Activated CD4-positive, alpha-beta memory T cell treated with anti-CD3 and anti-CD28 coated beads, Interleukin-2, amount 10 ng/mL, durations not matched to agents 7 days and 5 days (primary cell): ENCODE measurements at places on chromosomes 12 and 14.
A peak's percentile ranks its signal among the peaks of the same experiment; 100 is the strongest.

DNA sequence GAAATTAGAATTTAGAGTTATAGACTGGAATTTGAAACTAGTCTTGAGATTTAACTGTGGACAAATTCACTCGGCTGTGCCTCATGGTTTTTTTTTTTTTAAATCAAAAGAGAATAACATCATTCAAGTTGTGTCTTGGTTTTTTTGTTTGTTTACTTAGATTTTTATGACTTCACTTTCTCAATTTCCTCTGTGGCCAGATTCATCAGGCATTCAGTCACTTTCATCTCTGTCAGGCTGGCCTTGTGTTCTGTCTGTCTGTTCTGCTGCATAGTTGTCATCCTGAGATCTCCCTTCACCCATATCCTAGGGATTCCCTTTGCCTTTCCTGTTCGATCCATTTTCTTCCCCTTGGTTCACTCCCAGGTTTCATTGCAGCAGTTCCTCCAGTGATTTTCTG is 10.0 kb downstream of the MARK3 start:
- no peak for DNase-seq
- no peaks in the 10 kb centered on the region for H3K27me3 ChIP-seq
- no peaks in the 10 kb centered on the region for H3K36me3 ChIP-seq
- H3K4me1 ChIP-seq: peaks cover 48% of the 10 kb centered on the region

DNA sequence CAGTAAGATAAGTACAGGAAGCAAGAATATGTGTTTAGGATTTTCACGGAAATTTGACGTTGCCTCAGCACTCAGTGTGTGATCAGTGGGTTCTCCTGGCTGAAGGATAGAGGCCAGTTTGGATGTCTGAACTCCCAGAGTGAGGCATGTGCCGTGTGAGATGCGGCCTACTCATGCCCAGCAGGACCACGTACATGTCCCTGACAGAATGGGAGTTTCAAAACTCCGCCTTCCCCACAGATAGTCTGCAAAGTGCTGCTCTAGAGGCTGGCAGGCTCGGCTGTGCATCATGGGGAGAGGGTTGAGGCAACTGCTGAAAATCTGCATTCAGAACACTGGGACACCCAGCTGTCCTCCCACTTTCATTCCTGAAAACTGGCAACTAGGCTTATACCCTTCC is 58.3 kb downstream of the NINJ2 start:
- no peaks in the 10 kb centered on the region for H3K27me3 ChIP-seq
- H3K36me3 ChIP-seq: no peaks in the 10 kb centered on the region
- DNase-seq: no peak
- H3K4me1 ChIP-seq: peaks cover 31% of the 10 kb centered on the region
- H3K4me3 ChIP-seq: no peak overlapping the region

DNA sequence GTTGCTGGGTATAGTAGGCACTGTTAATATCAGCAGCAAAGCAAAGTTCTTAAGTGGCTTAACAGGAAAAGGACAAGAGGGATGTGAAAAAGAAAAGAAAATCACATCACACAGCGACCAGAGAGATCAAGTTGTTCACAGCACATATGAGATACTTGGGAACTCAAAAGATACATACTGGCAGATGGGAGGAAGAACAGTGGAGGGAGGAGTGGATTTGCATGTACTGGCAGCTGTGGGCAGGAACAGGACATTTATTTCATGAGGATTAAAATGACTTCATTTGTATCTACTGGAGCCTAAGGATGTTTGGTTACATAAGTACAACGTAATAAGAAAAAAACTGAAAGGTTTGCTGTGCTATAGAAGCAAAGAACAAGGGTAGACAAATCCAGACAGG is 136.5 kb upstream of the IFNG-AS1 start:
- no peak overlapping the region for H3K4me3 ChIP-seq
- H3K27me3 ChIP-seq: no peaks in the 10 kb centered on the region
- no peak for DNase-seq
- H3K36me3 ChIP-seq: no peaks in the 10 kb centered on the region
- no peak overlapping the region for H3K27ac ChIP-seq
- H3K4me1 ChIP-seq: no peaks in the 10 kb centered on the region

DNA sequence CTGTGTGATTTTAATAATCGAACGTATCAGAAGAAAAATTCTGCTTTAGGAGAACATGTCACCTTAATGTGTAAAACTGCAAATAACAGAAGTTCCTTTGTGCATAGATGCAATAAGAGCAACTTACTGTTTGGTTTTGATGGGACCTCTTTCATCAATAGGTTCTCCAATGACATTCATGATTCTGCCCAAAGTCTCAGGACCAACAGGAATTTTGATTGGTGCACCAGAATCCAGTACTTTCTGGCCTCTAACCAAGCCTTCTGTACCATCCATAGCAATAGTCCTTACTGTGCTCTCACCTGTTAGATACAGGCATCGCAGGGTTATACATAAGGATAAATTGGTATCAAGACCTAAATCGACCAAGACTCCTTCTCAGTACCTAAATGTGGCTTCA is 1.1 kb downstream of the ATP5F1B start:
- H3K27me3 ChIP-seq: no peaks in the 10 kb centered on the region
- peaks cover 51% of the 10 kb centered on the region for H3K36me3 ChIP-seq
- no peak for DNase-seq
- H3K27ac ChIP-seq: peak overlapping the region; percentile 95
- H3K4me1 ChIP-seq: peaks cover 42% of the 10 kb centered on the region

DNA sequence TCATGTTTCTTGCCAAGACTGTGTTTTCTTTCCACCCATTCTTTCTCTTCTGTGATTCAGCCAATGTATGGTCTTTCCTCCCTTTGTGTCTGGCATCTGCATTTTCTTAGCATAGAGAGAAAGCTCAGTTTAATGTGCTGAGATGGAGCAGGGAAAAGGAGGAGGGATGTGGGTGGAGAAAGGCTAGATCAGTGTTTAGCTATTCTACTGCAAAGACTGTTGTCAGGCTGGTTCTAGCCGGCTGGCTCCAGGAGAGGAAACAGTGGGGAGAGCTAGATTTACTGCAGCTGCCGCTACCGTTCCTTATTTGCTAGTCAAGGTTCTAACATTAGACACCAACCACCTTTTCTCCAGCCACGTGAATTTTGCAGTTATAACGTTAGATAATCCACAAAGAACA is 5.2 kb upstream of the RIMKLB start:
- DNase-seq: no peak
- no peak overlapping the region for H3K4me3 ChIP-seq
- H3K27ac ChIP-seq: no peak overlapping the region
- H3K36me3 ChIP-seq: no peaks in the 10 kb centered on the region
- H3K4me1 ChIP-seq: peaks cover 3% of the 10 kb centered on the region

DNA sequence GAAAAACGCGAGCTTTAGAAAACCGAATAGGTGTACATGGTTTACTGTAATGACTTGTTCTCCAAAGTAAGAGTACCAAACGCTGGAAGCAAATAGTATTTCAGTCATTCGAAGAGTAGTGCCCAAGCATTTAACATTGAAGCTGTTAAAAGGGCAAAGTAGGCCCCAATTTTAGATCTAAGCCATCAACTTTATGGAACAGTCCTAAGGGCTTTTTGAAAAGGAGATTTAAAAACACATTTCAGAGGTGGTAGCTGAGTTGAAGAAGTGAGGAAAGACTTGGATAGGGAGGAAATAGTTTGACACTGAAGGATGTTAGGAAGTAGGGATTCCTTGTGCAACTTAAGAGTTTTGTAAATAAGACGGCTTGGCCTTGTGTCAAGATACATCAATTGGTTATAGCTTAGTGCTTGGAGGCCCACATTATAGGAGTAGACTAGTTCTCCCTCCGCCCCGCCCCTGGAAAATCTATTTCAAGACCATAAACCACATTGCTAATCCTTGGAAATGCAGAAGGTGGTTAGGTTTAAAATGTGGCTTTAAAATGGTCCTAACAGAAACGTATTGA is 783 bp upstream of the TUBA1B start:
- DNase-seq: no peak
- peak overlapping the region; percentile 94 for H3K27ac ChIP-seq
- no peaks in the 10 kb centered on the region for H3K27me3 ChIP-seq
- peaks cover 53% of the 10 kb centered on the region for H3K4me1 ChIP-seq

- H3K36me3 ChIP-seq: peaks cover 58% of the 10 kb centered on the region
- peaks cover 55% of the 10 kb centered on the region for H3K4me1 ChIP-seq
- H3K27me3 ChIP-seq: no peaks in the 10 kb centered on the region
Observed at GRCh38 chr12:22538311-22538710, 6.0 kb downstream of the C2CD5 start.

DNA sequence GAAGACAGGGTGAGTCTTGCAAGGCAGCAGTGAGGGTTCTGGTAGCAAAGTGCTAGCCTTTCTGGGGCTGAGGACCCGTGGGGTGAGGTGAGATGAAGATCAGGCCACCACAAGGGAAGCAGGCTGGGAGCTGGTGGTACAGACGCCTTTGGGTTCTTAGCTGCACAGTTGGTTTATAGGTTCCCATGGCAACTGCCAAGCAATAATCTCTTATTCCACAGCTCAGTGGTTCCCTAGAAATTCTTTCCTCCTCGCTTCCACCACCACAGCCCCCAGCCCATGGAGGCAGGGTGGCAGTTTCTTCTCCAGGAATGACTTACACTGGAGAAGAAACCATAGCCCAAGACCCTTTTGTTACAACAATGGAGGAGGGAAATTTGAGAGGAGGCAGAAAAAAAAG is 82.1 kb downstream of the CMKLR1 start:
- H3K36me3 ChIP-seq: no peaks in the 10 kb centered on the region
- no peak overlapping the region for H3K4me3 ChIP-seq
- DNase-seq: no peak
- H3K4me1 ChIP-seq: no peaks in the 10 kb centered on the region

DNA sequence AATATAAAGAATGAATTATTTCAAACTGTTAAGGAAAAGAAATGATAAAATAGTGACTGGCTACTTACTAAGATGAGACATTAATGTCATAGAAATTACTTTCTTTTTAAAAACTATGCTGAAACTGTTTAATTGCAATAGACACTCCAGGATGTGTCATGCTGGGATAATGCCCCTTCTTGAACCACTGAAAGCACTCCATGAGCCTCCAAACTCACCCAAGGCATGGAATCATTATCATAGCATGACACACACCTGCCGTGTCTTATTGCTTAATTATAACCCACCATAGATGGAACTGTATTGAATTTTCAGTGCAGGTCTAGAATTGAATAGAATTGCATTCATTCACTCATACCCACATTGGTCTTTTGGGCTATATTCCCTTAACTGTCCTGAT is 4.3 kb downstream of the MBIP start:
- no peak for DNase-seq
- H3K36me3 ChIP-seq: peaks cover 18% of the 10 kb centered on the region
- no peak overlapping the region for H3K4me3 ChIP-seq
- peaks cover 36% of the 10 kb centered on the region for H3K4me1 ChIP-seq
- peaks cover 3% of the 10 kb centered on the region for H3K27me3 ChIP-seq

DNA sequence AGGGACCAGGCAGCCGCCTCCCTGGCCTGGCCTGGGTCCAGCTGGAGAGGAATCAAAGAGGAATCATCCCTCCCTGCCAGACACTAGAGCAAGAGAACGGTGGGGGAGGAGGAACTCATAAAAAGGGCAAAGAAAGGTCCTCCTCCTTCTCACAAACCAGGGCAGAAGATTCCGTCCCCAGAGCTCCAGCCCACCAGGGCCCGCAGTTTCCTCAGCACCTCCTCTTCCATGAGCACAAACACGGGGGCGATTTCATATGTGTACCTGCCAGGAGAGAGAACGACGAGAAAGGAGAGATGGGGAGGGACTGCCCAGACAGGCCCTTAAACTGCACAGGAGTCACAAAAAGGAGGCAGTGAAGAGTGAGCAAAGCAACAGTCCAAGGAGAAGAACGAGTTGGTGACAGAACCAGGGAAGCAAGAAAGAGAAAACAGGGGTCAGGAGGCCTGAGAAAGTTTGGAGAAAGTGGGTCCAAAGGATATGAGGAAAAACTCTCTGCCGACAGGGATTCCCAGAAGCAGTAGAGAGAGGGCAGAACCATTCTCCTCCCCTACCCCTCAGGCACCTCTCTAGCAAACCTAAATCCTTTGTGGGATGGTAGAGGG is 8.7 kb upstream of the ZNF740 start:
- H3K27me3 ChIP-seq: no peaks in the 10 kb centered on the region
- H3K36me3 ChIP-seq: peaks cover 9% of the 10 kb centered on the region
- H3K27ac ChIP-seq: no peak overlapping the region
- DNase-seq: peak; percentile 1

DNA sequence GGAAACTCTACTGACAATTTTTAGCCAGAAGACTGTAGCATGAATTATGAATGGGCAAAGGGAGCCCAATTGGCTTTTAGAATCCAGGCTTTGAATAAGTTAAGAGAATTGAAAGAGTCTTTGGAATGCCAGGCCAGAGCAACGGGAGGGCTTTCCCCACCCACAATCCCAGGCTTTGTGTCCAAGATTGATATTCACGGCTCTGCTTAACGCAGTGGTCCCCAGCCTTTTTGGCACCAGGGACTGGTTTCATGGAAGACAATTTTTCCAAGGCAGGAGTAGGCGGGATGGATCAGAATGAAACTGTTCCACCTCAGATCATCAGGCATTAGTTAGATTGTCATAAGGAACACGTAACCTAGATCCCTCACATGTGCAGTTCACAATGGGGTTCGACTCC is 79.6 kb downstream of the EPS8 start:
- H3K27me3 ChIP-seq: peaks cover 1% of the 10 kb centered on the region
- DNase-seq: no peak
- H3K4me1 ChIP-seq: peaks cover 6% of the 10 kb centered on the region
- H3K36me3 ChIP-seq: no peaks in the 10 kb centered on the region

GRCh38 chr14:76219873-76220272 is 68.2 kb downstream of the GPATCH2L start:
- H3K4me3 ChIP-seq: no peak overlapping the region
- no peak overlapping the region for H3K27ac ChIP-seq
- no peak for DNase-seq
- H3K4me1 ChIP-seq: no peaks in the 10 kb centered on the region
- H3K27me3 ChIP-seq: peaks cover 10% of the 10 kb centered on the region
- no peaks in the 10 kb centered on the region for H3K36me3 ChIP-seq

GRCh38 chr12:92866418-92866817 is 62.7 kb downstream of the EEA1 start:
- H3K27me3 ChIP-seq: no peaks in the 10 kb centered on the region
- no peak overlapping the region for H3K27ac ChIP-seq
- H3K36me3 ChIP-seq: peaks cover 16% of the 10 kb centered on the region
- H3K4me3 ChIP-seq: no peak overlapping the region
- DNase-seq: no peak

- no peak for DNase-seq
- H3K4me1 ChIP-seq: no peaks in the 10 kb centered on the region
- no peaks in the 10 kb centered on the region for H3K36me3 ChIP-seq
- no peak overlapping the region for H3K4me3 ChIP-seq
- H3K27ac ChIP-seq: no peak overlapping the region
Observed at GRCh38 chr12:31023271-31023724, 50.4 kb upstream of the DDX11 start.

- peaks cover 15% of the 10 kb centered on the region for H3K4me1 ChIP-seq
- no peak for DNase-seq
- peaks cover 3% of the 10 kb centered on the region for H3K36me3 ChIP-seq
- no peak overlapping the region for H3K4me3 ChIP-seq
Observed at GRCh38 chr12:92085040-92085735, 60.5 kb downstream of the BTG1 start.

- no peaks in the 10 kb centered on the region for H3K4me1 ChIP-seq
- no peak for DNase-seq
- no peak overlapping the region for H3K27ac ChIP-seq
- H3K4me3 ChIP-seq: no peak overlapping the region
- H3K36me3 ChIP-seq: no peaks in the 10 kb centered on the region
Observed at GRCh38 chr12:29719381-29719780, 64.4 kb downstream of the TMTC1 start.
